GDM1 (cell line): ENCODE measurements at places on chromosomes 16 and 17.
A peak's percentile ranks its signal among the peaks of the same experiment; 100 is the strongest.

DNA sequence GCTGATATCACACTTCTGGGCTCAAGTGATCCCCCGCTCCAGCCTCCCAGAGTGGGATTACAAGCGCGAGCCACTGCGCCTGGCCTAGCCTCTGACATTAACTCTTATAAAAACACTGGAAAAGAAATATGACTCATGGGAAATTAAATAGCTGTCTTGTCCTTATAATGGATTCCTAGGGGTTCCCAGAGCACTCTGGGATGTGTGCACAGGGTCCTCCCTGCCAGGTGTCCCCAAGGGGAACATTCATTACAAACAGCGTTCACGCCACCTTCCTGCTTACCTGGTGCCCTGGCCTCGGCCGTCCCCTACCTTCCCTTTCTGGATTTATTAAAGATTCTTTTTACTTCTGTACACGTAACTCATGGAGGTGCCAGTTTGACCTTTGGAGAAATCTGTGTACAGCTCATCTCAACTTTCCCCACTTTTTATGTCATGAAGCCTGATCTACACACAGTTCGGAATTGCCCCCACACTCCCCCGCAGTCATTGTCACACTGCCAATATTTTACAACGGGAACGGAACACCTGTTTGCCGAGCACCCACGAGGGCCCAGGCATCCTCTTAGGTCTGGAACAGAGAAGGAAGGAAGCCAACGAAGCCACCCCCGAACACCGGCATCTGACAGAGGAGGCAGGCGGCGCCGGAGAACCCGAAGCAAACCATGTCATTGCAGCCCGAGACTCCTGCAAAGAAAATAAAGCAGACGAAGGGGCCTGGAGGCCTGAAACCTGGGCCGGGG is 39.7 kb upstream of the MEAK7 start:
- DNase-seq, result no peak

DNA sequence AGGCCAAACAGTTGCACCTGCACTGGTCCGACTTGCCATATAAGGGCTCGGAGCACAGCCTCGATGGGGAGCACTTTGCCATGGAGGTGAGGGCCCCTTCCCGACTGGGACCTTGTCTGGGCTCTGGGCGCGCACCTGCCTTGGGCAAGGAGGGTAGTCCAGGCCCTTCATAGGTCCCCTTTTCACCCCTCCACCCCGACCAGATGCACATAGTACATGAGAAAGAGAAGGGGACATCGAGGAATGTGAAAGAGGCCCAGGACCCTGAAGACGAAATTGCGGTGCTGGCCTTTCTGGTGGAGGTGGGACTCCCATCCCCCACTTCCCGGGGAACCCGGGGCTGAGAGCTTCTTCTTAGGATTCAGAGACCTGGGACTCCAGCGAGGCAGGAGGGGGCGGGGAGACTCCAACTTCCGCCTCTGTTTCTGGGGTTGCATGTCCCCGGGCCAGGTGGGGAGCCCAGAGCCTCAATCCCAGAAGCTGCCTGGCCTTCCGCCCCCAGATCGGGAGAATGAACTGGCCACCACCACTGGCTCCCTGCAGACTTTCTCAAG is 7.8 kb downstream of the CA4 start:
- DNase-seq, result no peak

- DNase-seq, result no peak
Measured at GRCh38 chr17:78888941-78889518, 14.0 kb downstream of the CEP295NL start.

DNA sequence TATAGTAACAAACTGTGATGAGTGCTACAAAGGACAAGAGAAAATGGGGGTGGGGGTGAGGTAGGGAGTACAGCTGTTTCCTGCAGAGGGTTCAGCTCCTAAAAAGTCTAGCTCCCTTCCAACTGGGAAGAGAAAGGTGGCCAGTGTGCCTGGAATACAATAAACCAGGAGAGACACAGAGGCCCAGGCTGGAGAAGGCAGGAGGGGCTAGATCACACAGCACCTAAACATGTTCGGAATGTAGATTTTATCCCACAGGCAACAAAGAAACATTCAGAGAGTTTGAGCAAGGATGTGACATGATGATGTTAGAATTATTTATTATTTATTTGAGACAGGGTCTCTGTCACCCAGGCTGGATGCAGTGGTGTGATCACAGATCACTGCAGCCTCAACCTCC is 10.2 kb downstream of the TEX2 start:
- no peak for DNase-seq

DNA sequence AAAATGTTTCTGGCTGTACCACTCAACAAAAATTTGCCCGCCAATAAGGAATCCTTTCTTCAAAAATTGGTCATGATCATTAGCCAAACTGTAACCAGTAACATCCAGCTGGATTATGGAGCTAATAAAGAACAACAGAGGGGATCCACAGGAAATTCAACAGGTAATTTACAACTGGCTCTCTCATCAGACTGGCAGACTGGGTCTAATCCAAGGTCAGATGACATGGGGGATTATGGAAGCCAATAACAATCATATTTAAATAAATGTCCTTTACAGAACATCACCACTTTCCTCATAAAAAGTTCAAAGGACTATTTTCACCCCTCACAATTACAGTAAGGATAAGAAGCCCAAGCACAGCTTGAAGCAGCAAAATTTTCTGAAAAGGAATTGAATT is 66.4 kb downstream of the KANSL1 start:
- no peak for DNase-seq

DNA sequence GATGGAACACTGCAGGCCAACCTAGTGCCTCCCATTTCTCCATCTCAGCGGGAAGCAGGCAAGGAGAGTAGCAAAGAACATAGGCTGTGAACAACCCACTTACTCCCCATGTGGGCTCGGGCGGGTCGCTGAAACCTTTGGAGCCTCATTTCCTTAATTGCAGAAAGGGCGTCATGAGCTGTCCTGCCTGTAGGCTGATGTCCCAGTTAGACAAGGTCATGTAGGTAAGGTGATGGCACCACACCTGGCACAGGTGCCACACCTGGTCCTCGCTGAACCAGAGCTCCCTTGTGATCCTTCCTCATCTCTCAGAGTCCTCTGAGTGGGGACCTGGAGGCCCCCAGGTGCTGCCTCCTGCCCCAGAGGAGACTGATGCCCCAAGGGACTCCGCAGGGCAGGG is 22.9 kb downstream of the ABCC3 start:
- no peak for DNase-seq

- no peak for DNase-seq
Measured at GRCh38 chr16:49497466-49497865, 123.9 kb downstream of the C16orf78 start.

DNA sequence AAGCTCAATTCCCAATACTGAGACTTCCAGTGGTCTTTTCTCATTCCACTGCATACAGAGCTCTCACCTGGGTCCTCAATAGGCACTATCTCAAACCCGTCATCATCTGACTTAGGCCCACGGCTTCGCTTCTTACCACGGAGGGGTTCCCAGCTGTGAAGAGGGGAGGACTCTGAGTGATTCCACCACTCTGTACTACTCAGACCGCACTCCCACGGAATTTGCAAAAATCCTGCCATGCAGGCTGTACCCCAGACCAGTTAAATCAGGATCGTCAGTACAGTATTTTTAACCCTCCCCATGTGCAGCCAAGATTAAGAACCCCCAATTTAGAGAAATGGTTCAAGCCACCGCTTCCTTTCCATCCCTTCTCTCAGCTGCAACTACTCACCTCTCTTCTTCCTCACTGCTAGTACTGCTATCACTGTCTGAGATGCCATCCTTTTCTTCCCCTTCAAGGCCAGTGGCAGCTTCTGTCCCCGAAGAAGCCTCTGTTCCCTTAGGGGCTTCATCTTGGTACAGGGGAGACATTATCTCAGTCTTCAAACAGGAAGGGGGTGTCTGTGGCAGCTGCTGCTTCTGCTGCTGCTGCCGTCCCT is 6.2 kb upstream of the PSMC5 start:
- DNase-seq, result no peak

GRCh38 chr17:82974136-82974952 is 105.1 kb upstream of the METRNL start:
- DNase-seq, result no peak

DNA sequence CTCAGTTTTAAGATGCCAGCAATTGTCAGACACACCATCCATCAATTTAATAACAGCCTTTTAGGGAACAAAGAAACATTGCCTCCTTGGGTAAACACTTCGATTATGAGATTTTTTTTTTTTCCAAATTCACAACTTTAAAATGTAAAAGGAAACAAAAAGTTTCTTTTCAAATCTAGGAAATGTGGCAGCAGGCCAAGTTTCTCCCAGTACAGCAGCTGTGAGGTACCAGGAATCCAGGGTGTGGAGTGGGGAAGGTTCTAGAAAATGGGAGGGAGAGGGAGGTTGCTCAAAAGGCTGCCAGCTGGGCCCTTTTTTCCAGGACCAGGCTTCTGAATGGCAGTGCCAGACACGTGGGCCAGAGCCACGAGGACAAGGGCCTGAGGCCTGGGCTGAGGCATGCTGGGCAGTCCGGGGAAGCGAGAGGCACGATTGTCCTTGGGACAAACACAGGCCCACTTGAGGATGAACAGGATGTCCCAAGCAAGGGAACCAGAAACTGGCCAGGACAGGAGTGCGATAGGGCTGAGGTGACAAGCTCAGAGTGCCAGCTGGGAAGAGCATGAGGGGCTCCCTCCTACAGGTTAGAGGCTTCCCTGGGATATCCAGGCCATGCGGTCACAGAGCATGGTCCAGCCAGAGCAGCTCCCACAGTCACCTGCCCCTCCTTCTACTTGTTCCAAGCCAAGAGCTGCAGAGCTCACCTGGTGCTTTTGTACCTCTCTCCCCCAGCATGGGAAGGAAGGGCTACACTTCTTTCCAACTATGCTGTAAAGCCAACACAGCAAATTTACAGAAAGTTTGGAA is 215.1 kb downstream of the KATNIP start:
- no peak for DNase-seq

GRCh38 chr17:35907691-35908090 is 22.9 kb downstream of the RDM1 start:
- DNase-seq, result no peak

DNA sequence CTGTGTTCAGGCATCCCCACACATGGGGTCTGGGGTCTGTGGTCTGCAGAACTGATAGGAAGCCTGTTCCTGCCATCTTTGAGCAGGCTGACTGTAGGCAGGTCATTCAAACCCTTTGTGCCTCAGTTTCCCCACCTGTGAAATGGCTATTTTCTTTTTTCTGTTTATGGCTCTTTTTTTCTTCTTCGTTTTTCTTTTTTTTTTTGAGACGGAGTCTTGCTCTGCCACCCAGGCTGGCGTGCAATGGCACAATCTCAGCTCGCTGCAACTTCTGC is 72.5 kb downstream of the ABCC6 start:
- no peak for DNase-seq

DNA sequence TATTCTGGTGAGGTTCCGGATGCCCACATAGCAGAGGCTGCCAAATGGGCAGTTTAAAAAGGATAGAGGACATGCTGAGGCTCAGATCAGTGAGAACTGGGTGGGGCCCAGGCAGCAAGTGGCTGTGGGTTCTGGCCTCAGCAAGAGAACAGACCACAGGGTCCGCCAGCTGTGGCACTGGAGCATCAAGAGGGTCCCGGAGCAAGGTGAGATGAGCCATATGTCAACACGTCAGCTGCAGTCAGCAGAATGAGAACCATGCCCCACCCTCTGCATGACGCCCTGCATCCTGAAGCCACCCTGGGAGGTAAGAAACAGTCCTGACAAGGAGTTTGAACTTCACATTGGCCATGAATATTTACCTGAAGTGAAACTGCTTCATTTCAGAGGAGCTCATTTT is 20.1 kb upstream of the CCL5 start:
- no peak for DNase-seq

- DNase-seq, result no peak
Measured at GRCh38 chr16:76931186-76931585, 259.8 kb upstream of the MON1B start.

GRCh38 chr17:4539576-4540223 is 15.5 kb downstream of the MYBBP1A start:
- no peak for DNase-seq

DNA sequence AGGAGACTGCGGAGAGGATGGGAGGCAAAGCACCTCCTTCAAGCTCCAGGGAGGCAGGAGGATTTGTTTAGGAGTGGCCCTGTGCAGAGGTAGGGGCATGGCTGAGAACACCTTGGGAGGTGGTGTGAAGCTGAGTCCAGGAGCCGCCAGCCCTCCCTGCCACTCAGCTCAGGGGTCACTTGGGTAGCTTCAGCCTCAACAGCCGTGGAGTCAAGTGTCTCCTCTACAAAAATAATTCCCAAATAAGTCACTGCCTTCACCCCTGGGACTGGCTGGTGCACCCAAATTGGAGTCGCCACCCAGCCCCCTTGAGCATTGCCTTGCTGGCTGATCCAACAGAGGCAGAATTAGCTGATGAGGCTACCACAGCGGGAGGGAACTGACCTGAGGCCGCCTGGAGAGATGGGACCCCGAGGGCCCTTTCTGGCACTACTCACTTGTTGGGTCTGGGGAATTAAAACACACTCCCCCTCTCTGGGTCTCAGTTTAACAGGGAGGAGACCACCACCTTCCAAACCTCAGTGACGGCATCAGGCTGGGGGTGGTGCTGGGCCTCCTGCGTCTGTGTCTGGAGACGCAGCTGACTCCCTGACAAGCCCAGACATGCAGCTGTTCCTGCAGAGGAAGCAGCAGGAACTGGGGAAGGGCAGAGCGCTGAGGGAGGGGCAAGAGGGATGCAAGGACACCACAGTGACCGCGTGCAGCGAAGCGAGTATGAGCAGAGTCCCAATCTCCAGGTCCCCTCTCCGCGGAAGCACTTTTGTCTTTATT is 87.9 kb upstream of the TOB1 start:
- peak; percentile 73 for DNase-seq

- DNase-seq, result no peak
Measured at GRCh38 chr16:78297066-78297666, 197.7 kb downstream of the WWOX start.
